Central memory CD8-positive, alpha-beta T cell (primary cell): ENCODE measurements at places on chromosomes 11 and 22.

GRCh38 chr11:44207292-44207691, 102.6 kb downstream of the ALX4 start:
- no peak for DNase-seq

DNA sequence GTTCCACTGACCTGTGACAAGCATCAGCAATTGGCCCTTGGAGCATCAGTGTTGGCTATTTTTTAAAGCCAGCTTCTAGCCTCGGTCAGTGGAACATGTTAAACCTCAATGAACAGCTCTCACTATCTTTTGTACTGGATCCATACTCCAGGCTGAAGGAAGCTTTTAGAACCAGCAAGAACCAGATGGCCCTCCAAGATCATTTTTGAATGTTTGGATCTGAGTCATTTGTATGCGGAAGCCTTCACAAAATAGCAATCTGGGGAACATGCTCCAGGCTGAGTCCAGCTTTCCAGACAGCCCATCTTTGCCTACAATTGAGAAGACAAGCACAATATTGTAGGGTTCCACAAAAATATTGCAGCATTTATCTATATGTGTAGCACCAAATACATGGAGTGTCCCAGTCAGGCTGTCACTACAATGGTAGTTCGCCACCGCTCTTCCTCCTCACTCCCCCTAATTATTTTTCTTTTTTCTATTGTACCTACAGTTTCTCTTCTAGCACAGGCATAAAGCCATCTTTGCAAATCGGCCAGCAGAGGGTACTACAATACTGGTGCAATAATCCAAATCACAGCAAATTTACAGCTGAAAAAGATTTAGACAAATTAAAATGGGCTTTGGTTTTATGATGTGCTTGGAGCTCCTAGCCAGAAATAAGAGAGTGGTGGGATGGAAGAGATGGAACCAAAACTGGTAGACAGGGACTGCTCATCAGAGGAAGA, 177.4 kb upstream of the BLID start:
- no peak for DNase-seq

GRCh38 chr22:24205438-24206195, 24.3 kb downstream of the SUSD2 start:
- no peak for DNase-seq

DNA sequence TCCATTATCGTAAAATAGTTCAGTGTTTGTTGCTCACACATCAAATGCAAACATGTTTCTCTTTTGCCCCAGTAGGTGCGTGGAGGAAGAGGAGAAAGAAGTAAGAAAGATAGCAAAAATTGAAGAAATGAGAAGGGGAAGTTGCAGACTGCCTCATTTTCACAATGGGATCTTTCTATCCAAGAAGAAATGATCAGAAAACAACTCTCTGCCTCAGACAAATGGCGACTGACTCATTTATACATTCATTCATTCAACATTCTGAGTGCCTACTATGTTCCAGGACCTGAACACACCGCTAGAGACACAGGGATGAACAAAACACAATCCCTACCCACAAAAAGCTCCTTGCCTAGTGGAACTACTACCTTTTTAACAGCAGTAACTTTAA, 367 bp downstream of the HPS5 start:
- DNase-seq = no peak
